ENCODE measurements at places on chromosomes 12 and 14.

DNA sequence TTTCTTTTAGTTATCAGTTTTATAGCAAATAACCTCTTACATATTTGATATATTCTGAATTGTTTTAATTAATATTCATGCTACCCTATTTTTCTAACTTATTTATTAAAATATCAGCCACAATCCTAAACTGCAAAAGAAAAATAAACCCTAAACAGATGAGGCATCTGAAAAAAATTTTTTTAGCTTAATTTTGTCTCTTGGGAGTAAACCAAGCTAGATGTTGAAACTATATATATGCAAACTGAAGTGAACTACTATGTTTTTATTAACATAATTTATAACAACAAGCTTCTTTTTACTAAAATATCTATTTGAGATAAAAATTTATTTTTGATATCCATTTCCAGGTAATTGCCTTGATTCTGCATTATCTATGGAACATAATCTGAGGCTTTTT is 87.6 kb downstream of the PTPRQ start:
- no peak for DNase-seq

- DNase-seq = no peak
Observed at GRCh38 chr14:69625299-69626131, 14.1 kb downstream of the SUSD6 start.

DNA sequence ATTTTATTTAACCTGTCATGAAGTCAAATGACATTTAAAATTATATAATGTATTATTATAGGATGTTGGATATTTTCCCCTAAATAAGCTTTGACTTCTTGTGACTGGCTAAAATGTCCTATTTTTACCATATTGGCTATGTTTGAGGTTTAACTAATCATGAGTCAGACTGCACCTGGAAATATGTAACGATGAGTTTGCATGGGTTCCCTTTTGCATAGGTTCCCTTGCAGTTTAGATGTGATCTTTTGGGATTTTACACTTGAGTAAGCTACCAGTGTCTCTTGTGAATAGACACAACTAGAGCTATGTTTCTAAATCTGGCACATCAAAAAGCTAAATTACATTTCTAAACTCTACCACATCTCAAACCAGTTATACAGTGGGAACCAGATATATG is 5.2 kb downstream of the PDZRN4 start:
- no peak for DNase-seq

DNA sequence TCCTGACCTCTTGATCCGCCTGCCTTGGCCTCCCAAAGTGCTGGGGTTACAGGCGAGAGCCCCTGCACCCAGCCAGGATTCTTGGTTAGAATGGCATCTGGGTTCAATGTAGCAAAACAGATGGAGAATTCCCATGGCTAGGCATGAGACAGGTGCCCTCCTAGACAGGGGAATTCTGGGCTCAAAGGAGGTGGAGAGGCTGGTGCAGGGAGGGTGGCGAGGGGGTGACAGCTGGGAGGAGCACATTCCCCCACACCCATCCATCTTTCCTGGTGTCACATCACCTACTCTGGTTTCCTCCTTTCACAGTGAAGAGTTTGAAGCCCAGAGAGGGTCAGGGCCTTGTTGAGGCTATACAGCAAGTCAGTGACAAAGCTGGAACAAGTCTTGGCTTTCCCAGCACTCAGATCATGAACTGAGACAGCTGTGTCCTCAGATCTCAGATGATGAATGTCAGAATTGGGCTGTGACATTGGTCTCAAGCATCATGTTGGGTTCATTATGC is 2.8 kb downstream of the SERPINA1 start:
- DNase-seq = no peak

DNA sequence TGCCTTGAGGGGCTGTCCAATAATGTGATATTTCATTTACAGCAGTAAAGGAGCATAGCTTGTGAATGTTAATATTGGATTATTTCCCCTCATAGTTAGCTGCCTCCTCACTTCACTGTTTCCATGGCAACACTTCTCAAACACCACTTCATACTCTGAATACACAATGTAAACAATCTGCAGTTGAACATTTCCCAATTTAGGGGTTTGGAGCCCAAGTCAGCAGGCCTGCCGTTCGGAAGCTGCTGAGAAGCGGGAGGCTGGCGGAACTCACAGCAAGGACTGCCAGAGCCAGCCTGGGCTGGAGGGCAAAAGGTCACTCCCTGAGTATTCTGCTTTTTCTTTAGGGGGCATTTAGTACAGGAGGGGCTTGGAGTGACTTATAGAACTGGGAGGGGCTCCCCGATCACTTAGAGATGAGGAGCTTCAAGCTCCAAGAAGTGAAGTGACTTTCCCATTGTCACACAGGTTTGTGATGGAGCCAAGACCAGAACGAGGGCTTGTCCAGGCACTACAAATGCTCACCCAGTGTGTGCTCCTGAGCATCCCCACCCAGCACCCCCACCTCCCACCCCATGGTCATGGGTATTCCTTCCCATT is 12.1 kb upstream of the SLC24A4 start:
- no peak for DNase-seq

- DNase-seq = peak; percentile 72
Observed at GRCh38 chr14:100362311-100362927, 39.3 kb downstream of the SLC25A47 start.

DNA sequence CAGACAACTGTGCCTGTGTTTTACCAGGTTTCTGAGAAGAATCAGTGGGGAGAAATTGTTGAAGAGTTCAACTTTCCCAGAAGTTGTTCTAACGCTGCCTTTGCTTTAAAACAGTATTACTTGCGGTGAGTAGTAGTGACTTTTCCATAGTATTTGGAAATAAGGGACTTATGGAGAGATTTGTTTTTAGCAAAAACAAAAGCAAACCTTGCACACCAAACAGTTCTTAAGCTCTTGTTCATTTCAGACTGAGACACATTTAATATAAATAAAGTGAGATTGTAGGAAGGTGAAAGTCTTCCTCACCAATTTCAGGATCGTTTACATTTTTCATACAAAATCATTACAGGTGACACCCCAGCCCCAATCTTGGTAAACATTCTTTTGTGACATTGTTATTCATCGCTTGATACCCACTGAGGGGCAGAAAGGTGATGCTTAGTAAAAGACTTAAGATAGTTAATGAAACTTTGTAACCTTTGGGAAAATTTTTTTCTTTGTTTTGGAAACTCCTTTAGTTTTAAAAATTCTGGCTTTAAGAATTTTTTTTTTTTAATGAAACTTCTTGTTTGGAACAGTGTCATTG is 1.8 kb downstream of the ARID2 start:
- no peak for DNase-seq

DNA sequence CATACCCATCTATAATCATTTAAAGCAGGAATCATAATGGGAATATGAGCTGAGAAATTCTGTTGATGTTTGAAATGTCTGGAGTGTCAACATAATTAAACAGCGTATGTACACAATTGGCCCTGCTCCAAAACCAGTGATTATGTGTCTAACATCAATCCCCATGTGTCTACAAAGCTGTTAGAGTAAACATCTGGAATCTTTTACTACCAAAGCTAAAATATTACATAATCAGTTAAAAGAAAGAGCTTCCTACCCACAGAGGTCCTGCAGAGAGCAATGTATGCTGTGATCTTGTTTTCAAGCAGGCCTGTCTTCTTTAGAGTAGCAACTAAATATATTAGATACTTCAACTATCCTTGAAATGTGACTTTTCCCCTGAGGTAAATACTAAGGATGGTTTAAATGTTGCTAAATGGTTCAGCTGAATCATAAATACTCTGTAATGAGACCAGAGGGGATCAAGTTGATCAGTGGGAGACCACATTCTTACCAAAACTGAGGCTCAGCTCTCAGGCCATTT is 74.3 kb downstream of the RASSF8 start:
- no peak for DNase-seq

GRCh38 chr14:99065551-99065950 is 206.4 kb downstream of the BCL11B start:
- DNase-seq = no peak

DNA sequence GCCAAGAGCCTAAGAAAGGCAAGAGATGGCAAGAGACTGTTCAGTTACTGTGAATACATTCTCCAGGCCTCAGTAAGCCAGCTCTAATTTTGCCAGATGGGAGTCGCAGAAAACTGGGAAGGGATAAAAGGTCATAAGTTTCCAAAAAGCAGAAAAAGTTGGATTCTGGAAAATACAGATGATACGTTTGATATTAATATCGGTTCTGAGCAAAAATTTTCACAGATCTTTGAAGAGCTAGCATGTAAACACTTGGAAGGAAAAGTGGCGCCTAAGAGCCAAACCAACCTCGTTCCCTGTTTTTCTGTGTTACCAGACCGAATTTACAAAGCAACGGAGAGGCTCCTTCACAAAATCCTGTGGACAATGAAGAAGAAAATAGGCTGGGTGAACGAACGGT is 7.8 kb upstream of the EML1 start:
- DNase-seq = no peak
